ENCODE measurements at places on chromosomes 1 and 21.
A peak's percentile ranks its signal among the peaks of the same experiment; 100 is the strongest.

DNA sequence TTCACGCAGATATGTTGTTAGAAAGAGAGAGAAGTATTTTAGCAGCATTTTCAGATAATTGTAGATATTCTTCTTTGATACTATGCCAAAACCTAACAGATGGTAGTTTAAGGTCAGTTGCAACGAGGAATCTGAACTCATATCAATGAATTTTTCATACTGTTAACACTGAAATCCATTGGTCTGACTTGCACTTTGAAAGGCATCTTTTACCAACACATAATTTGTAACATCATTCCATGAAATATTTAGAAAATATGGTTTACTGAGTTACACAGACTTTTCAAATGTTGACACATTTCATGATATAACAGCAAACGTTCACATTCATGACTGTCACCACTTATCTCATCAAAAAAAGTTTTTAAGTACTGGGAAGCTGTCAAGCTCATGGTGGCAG lies 4.6 kb downstream of the ACBD6 start:
- H3K36me3 ChIP-seq: peaks cover 3% of the 10 kb centered on the region
- no peak overlapping the region for H3K4me3 ChIP-seq
- no peak for DNase-seq
- no peak overlapping the region for H3K27ac ChIP-seq
- peaks cover 46% of the 10 kb centered on the region for H3K4me1 ChIP-seq

DNA sequence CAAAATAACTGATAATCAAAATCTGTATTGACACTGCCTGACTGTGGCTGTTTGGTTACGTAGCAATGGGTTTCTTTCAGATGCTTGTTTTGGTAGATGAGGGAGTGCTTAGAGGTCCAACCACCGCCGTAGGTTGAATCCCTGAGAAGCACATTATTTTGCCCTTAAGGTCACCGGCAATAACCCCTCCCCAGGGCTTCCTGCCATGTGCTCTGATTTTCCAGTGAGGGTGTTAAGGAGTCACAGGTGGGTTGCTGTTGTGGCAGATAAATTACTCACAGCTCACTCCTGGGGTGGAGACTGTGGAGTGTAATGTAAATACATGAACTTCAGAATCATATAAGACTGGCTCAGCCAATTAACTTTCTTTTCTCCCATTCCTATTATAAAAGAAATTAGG lies 81.5 kb upstream of the ZP4 start:
- peaks cover 8% of the 10 kb centered on the region for H3K27me3 ChIP-seq
- DNase-seq: no peak
- no peaks in the 10 kb centered on the region for H3K36me3 ChIP-seq
- H3K4me3 ChIP-seq: no peak overlapping the region
- no peak overlapping the region for H3K27ac ChIP-seq
- no peaks in the 10 kb centered on the region for H3K4me1 ChIP-seq

DNA sequence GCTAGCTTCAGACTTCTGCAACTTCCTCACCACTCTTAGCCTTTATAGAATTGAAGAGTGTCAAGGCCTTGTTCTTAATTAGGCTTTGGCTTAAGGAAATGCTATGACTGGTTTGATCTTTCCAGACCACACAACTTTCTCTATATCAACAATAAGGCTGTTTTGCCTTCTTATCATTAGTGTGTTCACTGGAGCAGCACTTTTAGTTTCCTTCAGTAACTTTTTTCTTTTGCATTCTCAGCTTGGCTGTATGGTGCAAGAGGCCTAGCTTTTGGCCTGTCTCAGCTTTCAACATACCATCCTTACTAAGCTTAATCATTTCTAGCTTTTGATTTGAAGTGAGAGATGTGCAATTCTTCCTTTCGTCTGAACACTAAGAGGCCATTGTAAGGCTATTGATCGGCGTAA lies 8.6 kb downstream of the PRKACB start:
- peaks cover 30% of the 10 kb centered on the region for H3K36me3 ChIP-seq
- DNase-seq: no peak
- peaks cover 85% of the 10 kb centered on the region for H3K4me1 ChIP-seq
- H3K4me3 ChIP-seq: peak overlapping the region; percentile 57
- peak overlapping the region; percentile 29 for H3K27ac ChIP-seq

- H3K36me3 ChIP-seq: peaks cover 45% of the 10 kb centered on the region
- peaks cover 4% of the 10 kb centered on the region for H3K27me3 ChIP-seq
- H3K4me1 ChIP-seq: no peaks in the 10 kb centered on the region
- DNase-seq: no peak
- no peak overlapping the region for H3K4me3 ChIP-seq
These were observed 83.3 kb downstream of the ETS2 start for GRCh38 chr21:38888991-38889561.

DNA sequence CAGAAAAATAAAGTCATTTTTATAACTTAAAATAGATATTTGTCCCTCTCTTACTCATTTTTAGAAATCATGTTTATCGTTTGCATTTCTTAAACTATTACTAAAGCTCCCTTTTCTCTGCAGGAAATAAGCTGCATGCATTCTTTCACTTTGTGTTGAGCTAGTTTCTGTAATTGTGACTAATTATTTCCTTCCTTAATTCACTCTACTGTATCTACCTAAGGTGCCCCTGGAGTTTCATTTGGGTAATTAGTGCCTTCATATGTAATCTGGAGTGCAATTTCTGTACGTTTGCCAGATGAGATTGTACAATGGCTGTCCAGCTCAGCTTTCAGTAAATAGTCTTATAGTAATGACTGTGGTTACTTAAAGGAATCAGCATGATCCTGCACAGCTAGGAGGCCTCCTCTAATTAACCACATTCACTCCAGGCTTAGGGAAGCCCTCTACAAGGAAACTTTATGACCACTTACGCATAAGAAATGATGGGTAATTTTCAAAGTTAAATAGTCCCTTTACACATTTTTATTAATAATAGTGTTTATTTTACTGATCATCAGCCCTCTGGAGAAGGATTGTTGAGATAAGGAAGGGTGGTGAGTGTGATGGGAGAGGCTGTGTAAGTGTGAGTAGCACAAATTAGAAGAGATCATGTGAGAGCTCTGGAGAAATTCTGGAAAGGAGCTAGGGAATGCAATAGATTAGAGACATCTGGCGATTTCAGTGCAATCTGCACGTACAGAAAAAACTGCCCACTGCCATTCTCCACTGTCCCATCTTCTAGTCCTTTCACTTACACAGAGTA lies 86.8 kb downstream of the LRRC8C start:
- H3K27me3 ChIP-seq: no peaks in the 10 kb centered on the region
- peak overlapping the region; percentile 87 for H3K27ac ChIP-seq
- H3K36me3 ChIP-seq: peaks cover 31% of the 10 kb centered on the region
- H3K4me3 ChIP-seq: peak overlapping the region; percentile 44
- no peak for DNase-seq

GRCh38 chr1:37868466-37868865 lies 9.1 kb upstream of the MTF1 start:
- H3K27ac ChIP-seq: no peak overlapping the region
- no peak for DNase-seq
- H3K27me3 ChIP-seq: no peaks in the 10 kb centered on the region
- H3K4me3 ChIP-seq: no peak overlapping the region
- no peaks in the 10 kb centered on the region for H3K4me1 ChIP-seq

DNA sequence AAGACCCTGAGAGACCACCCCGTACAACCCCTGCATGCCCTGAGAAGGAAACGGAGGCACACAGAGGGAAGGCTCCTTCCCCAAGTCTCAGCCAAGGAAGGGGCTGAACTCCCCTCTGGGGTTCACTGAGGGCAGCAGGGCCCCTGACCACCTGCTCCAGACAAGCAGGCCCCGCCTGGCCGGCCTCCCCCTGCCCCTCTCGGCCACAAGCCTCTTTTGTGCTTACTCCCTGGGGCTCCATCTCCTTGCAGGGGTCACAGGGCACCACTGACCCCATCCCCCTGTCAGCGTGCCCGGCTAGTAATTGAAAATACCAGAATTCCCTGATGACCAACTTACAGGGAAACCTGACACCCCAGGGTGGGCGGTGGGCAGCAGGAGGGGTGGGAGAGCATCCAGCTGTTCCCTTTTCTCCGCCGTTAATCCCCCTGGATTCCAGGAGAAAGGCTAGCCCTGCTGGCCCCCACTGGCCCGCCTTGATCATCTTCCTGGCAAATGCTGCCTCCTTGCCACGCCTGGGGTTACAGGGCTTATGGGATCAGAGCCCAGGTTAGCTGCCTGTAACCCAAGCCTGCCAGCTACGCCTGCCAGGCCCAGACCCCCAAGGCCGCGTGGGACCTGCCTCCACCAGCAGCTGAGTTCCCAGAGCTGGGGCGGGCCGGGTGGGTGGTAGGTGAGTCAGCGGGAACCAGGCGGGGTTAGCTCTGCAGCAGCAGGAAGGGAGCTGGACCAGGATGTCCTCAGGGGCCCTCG lies 96.1 kb downstream of the LACTBL1 start:
- H3K36me3 ChIP-seq: no peaks in the 10 kb centered on the region
- peaks cover 5% of the 10 kb centered on the region for H3K27me3 ChIP-seq
- no peak overlapping the region for H3K4me3 ChIP-seq
- no peaks in the 10 kb centered on the region for H3K4me1 ChIP-seq
- H3K27ac ChIP-seq: no peak overlapping the region

GRCh38 chr21:38691631-38692030 lies 114.1 kb upstream of the ETS2 start:
- peaks cover 19% of the 10 kb centered on the region for H3K27me3 ChIP-seq
- H3K27ac ChIP-seq: no peak overlapping the region
- H3K36me3 ChIP-seq: no peaks in the 10 kb centered on the region
- no peak for DNase-seq
- H3K4me1 ChIP-seq: no peaks in the 10 kb centered on the region

DNA sequence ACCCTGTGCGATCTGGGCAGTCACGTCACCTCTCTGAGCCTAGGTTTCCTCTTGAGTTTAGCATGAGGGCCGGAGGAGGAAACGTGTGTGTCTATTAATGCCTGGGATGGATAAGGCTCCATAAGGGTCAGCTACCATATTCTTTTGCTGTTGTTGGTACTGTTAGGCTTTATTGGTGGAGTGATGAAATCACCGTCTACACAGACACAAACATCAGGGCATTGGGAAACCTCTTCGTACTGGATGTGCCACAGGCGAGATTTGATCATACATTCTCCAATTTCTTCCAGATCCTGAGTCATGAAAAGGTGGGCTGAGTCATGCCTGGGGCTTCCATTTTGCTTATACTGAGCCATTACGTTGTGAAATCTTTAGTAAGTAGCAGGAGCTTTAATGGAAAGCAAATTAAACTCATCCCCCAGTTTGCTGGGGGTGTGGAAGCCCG lies 24.9 kb upstream of the GRHL3 start:
- H3K27ac ChIP-seq: no peak overlapping the region
- no peak for DNase-seq

GRCh38 chr1:153795934-153796785 lies 21.0 kb downstream of the SLC27A3 start:
- no peak for DNase-seq
- H3K4me1 ChIP-seq: peaks cover 12% of the 10 kb centered on the region
- no peak overlapping the region for H3K4me3 ChIP-seq
- no peaks in the 10 kb centered on the region for H3K27me3 ChIP-seq
- H3K36me3 ChIP-seq: no peaks in the 10 kb centered on the region

DNA sequence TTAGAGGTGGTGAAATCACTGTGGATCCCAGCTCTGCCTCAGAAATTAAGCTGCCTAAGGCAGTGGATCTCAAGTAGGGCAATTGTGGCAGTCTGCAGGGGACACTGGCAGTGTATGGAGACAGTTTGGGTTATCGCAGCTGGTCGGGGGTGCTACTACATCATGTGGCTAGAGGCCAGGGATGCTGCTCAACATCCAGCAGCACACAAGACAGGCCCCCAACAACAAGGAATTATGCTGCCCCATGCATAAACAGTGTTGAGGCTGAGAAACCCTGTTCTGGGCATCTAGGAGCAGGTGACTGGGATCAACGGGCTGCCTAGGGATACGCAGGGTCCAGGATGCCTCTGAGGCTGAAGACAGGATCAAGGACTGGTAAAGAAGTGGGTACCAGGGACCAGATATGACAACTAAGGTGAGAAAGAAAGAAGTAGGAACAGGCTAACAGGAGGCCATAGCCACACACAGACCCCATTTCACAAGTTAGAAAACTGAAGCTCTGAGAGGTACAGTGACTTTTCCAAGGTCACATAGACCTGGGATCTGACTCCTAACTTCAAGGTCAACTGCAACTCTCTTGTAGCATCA lies 8.7 kb downstream of the BATF3 start:
- no peaks in the 10 kb centered on the region for H3K36me3 ChIP-seq
- no peak overlapping the region for H3K27ac ChIP-seq
- H3K27me3 ChIP-seq: no peaks in the 10 kb centered on the region
- peaks cover 2% of the 10 kb centered on the region for H3K4me1 ChIP-seq
- H3K4me3 ChIP-seq: no peak overlapping the region

GRCh38 chr1:95368178-95368577 lies 134.2 kb downstream of the RWDD3 start:
- no peaks in the 10 kb centered on the region for H3K4me1 ChIP-seq
- DNase-seq: no peak
- no peak overlapping the region for H3K27ac ChIP-seq
- H3K4me3 ChIP-seq: no peak overlapping the region
- H3K36me3 ChIP-seq: no peaks in the 10 kb centered on the region
- peaks cover 1% of the 10 kb centered on the region for H3K27me3 ChIP-seq

- H3K27me3 ChIP-seq: no peaks in the 10 kb centered on the region
- peaks cover 1% of the 10 kb centered on the region for H3K36me3 ChIP-seq
- H3K4me3 ChIP-seq: no peak overlapping the region
- no peak for DNase-seq
These were observed 14.3 kb downstream of the TRIM11 start for GRCh38 chr1:228392111-228392936.

DNA sequence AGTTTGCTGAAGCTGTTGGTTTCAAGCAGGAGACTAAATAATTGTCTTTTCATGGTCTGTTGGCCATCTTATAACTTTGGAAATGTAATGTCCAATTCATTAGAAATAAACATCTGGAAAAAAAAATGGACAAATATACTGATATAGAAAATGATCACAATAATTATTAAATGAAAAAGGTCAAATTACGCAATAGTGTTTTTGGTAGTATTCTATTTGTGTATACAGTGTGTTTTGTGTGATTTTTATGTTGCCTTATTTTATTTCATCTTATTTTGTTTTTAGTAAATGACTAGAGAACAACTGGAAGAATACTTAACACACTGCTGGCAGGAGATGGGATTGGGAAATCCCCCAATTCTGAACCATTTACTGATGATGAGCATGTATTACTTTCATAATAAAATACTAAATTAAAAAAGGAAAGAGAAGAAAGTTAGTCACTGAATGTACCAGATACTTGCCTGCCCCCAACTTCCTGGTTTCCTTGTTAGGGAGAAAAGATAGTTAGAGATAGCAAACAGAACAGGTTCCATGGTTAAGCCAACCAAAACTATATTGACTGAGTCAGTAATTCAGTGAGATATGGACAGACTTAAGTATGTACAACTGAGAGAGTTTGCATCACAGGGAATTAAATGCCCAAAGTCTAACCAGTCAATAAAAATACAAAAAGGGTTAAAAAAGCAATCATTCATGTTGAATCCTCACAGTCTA lies 24.0 kb upstream of the SAMD13 start:
- H3K36me3 ChIP-seq: peaks cover 7% of the 10 kb centered on the region
- H3K4me1 ChIP-seq: peaks cover 3% of the 10 kb centered on the region
- DNase-seq: no peak
- H3K27ac ChIP-seq: no peak overlapping the region
- H3K4me3 ChIP-seq: no peak overlapping the region
